ENCODE measurements at places on chromosomes 5 and 9. TPM values are rescaled to one million over a fixed set of nuclear protein-coding genes. Genes with fewer than 3 reads are reported as not detected.

Gene TMEM171
- not detected for polyA plus RNA-seq

Gene CYLC2
- polyA plus RNA-seq, result not detected

Gene IER5L
- 1.3 TPM for polyA plus RNA-seq

Gene SPINK6
- polyA plus RNA-seq, result not detected

Gene TMEM215
- polyA plus RNA-seq, result not detected

Gene MRPL22
- polyA plus RNA-seq, result 18.8 TPM

Gene DMRTA1
- not detected for polyA plus RNA-seq

Gene CTSV
- polyA plus RNA-seq, result not detected

Gene ZNG1C
- polyA plus RNA-seq, result 48.9 TPM

Gene ACER2
- 1.1 TPM for polyA plus RNA-seq

Gene CCNJL
- 0.03 TPM for polyA plus RNA-seq

Gene TMEM252
- polyA plus RNA-seq, result not detected

Gene FAM151B
- polyA plus RNA-seq, result not detected

Gene PCDHA1
- polyA plus RNA-seq, result not detected

Gene FBXO10
- 18.6 TPM for polyA plus RNA-seq

Gene LMBRD2
- 2.1 TPM for polyA plus RNA-seq

Gene CDHR2
- 0.04 TPM for polyA plus RNA-seq

Measured in B cell (primary cell).